ENCODE measurements at places on chromosomes 7 and 10.
A peak's percentile ranks its signal among the peaks of the same experiment; 100 is the strongest.

GRCh38 chr10:5234106-5234860, 37.6 kb downstream of the AKR1C4 start:
- ATAC-seq = no peak

- no peak for ATAC-seq
Measured at GRCh38 chr7:70693321-70693685, 438.6 kb upstream of the GALNT17 start.

- ATAC-seq = no peak
Measured at GRCh38 chr10:129101232-129101980, 365.6 kb upstream of the MGMT start.

- ATAC-seq = no peak
Measured at GRCh38 chr10:29163746-29164145, 125.1 kb upstream of the LYZL1 start.

- ATAC-seq = no peak
Measured at GRCh38 chr7:1080252-1080920, 7.5 kb upstream of the GPER1 start.

DNA sequence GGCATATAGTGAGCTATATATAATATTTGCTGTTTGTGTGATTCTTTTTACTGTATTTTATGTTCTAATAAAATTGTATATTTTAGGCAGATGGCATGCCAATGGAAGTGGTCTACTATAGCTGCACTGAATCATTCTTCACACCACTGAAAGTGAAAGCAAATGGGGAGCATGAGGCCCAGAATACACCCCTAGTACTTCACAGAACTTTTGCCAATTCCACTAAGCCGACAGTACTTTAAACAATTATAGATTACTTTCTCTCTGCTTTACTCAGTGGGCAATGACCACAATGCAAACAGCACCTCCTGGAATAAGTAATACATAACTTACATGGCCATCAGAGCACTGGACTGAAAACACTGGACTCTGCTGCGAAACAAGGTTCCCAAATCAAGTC, 70.2 kb downstream of the ANKRD26 start:
- ATAC-seq = no peak

DNA sequence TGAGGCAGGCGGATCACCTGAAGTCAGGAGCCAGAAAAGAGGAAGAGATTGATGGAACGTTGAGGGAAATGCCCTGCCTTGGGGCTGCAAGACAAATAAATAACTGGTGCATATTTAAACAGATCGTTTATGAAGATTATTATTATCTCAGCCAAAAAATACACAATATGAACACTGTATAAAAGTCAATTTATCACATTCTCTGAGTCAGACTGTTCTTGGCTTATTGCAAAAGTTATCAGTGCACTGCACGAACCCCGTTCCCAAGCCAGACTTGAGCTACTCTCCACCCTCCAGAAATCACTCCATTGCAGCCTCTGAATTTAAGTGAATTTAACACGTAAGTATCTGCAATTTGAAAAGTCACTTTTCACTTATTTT, 1.6 kb downstream of the DNMBP start:
- ATAC-seq = no peak

GRCh38 chr7:12947465-12947864, 260.0 kb downstream of the ARL4A start:
- no peak for ATAC-seq

- no peak for ATAC-seq
Measured at GRCh38 chr7:128735436-128735835, 3.7 kb upstream of the CALU start.

- ATAC-seq = peak; percentile 32
Measured at GRCh38 chr10:125084614-125085257, 75.6 kb downstream of the CTBP2 start.

DNA sequence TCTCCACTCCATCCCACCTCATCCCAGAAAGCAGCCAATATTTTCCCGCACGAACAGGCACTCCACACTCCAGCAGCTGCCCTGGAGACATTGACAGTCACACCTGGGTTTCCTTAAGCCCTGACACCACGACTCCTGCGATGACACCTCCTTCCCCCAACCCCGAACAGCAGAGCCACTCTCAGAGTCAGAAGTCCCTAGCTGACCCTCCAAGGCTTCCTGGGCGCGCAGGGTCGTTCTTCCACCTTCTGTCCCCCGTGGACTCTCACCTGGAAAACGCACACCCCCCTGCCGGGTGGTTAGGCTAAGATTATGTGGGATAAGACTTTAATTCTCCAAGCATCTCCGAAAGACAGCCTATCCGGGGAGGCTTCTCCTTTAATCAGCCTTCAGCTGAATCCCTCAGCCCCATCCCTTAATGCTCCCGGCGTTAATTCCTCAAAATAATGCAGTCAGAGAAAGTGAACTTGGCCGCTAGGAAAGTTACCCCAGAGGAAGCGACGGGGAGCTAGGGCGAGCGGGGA, 1.1 kb downstream of the DENND11 start:
- peak; percentile 50 for ATAC-seq

DNA sequence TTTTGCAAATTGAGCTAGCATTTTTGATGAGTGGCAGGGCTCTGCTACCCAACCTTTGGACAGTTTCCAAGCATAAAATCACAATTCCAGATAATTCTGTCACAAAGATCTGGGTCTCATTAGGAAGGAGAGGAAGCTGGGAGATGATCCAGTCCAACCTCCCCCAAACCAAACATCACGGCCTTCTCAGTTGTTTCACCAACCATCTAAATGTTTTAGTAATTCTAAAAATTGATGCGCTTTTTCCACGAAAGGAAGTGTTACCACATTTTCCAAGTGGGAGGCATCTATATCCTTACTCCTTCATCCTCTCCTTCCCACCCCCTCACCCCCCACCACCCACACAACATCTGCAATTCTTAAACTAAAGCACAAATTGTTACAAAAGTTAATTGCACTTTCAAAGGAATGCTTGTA, 108.3 kb downstream of the EGFR start:
- peak; percentile 4 for ATAC-seq

GRCh38 chr7:154171422-154171821, 119.2 kb downstream of the DPP6 start:
- no peak for ATAC-seq

DNA sequence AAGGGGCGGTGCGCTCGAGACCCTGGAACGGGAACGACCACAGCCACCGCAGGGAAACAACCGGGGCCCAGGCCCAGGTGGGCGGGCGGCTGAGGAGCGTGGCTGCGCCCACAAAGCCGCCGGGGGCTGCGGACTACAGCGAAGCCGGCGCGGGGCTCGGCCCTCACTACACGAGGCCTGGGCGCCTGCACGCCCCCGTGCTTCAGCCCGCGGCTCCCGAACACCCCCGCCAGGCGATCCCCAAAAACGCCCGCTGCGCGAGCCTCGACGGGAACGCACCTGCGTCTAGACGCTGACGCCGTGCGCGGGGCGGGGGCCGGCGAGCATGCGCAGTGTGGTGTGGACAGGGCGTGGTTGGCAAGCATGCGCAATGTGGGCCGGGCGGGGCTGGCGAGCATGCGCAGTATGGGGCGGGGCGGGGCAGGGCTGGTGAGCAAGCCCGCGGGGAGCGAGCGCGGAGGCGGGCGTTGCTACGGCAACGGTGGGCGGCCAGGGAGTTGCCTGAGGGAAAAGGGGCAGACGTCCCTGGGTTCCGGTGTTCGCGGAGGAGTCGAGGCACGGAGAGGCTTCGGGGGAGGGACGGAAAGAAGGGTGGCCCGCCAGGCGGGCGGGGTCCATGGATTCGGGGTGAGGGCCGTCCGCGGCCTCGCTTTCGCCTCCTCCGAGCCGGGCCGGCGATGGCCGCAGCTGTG, at the start of gene RNF32:
RNF32 (plus strand) TSS at position 518 of the 692 bp plus-strand sequence. CDS start 3,104 bp downstream, outside the sequence.
- peak; percentile 95 for ATAC-seq

DNA sequence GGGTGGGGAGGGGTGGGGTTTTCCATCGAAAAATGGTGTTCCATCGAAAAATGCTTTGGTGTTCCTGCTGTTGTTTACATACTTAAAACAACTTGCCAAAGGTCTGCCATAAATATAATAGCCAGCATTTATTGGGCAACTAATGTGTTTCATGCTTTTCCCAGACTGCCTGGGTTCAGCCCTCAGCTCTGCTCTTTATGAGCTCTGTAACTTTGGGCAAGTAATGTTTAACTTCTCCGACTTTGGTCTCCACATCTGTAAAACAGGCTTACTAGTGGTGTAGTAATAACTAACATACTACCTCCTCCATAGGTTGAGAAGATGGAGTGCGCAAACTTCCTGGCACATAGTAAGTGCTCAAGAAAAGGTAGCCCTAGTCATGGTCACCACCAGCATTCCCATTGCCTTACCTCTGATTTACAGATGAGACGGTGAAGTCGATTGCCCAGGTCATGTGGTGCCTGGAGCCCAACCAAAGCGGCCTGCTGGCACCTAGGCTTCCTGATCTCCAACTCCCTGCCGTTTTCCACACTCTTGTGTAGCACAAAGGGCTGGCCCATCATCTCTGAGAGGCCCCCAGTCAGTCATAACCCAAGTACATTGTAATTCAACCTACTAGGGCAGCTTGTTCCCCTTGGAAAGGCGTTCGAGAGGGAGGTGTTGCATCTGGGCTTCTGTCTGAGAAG, 8.9 kb downstream of the ZMIZ1 start:
- ATAC-seq = no peak

- ATAC-seq = no peak
Measured at GRCh38 chr7:26035552-26035951, 116.4 kb upstream of the NFE2L3 start.

GRCh38 chr7:5396542-5396941, 27.1 kb downstream of the TNRC18 start:
- ATAC-seq = peak; percentile 9

DNA sequence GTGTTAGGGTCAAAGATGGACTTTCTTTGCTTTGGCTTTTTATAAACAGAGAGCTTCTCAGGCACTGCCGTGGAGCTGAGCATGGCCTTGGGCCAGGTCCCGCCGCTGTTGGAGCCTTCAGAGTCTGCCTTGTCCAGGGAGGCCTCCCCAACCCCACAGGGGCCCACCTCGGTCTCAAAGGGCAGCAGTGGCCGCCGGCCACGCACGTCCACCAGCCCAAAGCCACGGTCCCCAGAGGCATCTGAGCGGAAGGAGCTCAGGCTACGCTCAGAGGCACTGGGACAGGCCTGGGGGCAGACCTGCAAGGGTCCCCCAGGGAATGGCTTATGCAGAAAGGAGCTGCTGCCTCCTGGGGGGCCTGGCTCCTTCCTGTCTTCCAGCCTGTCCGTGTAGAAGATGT, 105.0 kb downstream of the DLG5 start:
- no peak for ATAC-seq

DNA sequence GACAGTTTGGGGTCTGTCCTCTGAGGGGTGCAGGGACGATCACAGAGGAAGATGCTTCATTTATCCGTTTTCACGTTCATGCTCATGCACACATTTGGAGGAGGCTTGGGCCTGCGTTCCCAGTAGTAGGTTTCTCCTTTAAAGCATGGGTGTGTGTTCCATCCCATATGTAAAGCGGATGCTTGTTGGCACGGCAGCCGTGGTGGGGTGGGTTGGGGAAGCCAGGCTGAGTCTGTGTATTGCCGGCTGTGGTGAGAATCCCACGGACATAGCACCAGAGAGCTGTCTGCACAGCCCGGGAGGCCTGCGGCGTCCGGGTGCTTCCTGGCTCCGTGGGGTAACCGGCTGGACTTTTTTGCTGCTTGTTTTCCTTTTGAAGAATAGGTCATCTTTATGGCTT, 440 bp downstream of the JAKMIP3 start:
- ATAC-seq = no peak

GRCh38 chr10:103667356-103667755, 173.9 kb downstream of the NEURL1 start:
- ATAC-seq = no peak

GRCh38 chr10:5665373-5666007, 905 bp downstream of the ASB13 start:
- ATAC-seq = peak; percentile 22

- ATAC-seq = no peak
Measured at GRCh38 chr10:114723991-114724715, 66.1 kb upstream of the ABLIM1 start.

DNA sequence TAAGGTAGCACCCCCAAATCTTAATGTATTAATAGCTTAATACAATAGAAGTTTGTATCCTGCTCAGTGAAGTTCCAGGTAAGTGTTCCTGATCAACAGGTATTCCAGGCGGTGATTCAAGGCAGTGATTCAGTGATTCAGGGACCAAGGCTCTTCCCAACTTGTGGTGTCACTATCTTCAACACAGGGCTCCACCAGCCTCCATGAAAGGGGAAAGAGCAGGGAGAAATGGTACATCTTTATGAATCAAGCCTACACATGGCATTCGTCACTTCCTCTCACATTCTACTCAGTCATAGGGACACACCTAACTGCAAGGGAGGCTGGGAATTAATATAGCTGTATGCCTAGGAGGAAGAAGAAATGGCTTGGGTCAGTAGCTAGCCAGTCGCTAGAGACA, 5.1 kb downstream of the GOLGA7B start:
- no peak for ATAC-seq

GRCh38 chr10:73168465-73168803, 515 bp downstream of the FAM149B1 start:
- peak; percentile 76 for ATAC-seq

DNA sequence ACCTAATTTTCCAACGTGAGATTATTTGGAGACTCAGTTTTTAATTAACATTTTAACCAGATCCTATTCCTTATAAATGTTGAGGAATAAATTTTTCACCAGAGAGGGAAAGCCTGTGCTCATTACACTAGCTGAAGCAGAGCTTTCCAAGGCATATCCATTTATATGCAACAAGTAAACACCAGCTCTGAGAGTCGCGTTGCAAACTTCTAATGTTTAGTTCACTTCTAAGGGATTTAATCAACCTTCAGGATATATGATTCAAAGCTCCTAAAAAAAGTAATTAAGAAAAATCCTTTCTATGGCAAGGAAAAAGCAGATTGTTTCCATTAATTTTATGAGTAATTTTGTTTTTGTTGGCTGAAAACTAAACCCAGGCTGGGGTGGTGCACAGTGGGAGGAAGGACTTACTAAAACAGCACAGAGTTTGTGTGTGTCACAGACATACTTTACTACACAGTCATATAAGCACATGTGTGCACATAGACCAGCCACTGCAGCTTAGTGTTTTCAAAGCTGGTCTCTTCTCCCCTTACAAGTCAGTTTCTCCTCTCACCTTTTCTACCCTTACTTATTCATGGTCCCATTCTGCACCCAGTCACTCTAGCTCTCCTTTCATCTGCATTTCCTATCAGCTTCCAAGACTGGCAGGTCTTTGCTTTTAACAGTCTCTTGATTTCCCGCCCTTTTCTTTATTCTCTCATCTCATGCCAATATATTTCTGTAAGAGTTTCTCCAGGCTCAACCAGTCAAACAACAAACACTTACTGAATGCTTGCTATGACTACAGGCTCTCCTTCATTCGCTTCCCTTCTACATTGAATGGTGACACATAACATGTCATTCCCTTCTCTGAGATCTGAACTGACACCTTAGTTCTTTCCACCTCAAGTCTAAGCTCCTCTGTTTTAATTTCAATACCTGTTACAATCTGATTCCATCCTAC, 81.1 kb upstream of the FZD1 start:
- ATAC-seq = peak; percentile 99

- no peak for ATAC-seq
Measured at GRCh38 chr7:51927738-51928137, 611.1 kb upstream of the COBL start.

GRCh38 chr7:73974101-73974947, 53.6 kb upstream of the ELN start:
- ATAC-seq = no peak

GRCh38 chr10:79910344-79910743, 38.6 kb downstream of the SFTPD start:
- ATAC-seq = no peak

- ATAC-seq = no peak
Measured at GRCh38 chr10:113131613-113132261, 181.7 kb downstream of the TCF7L2 start.

- no peak for ATAC-seq
Measured at GRCh38 chr7:88442413-88442812, 135.7 kb upstream of the STEAP4 start.
